ENCODE measurements at places on chromosomes 1 and 21. TPM values are rescaled to one million over a fixed set of nuclear protein-coding genes. Genes with fewer than 3 reads are reported as not detected.

The SYDE2 gene
- total RNA-seq = 2.7 TPM

The MPZ gene
- 0.77 TPM for total RNA-seq

The ANXA9 gene
- 0.63 TPM for total RNA-seq

The ZNF683 gene
- total RNA-seq = not detected

The CYP4A11 gene
- total RNA-seq = not detected

The LEFTY2 gene
- total RNA-seq = not detected

The SPATA46 gene
- total RNA-seq = not detected

The S1PR1 gene
- 3.3 TPM for total RNA-seq

The LCE2C gene
- not detected for total RNA-seq

The PALMD gene
- 0.60 TPM for total RNA-seq

The INSRR gene
- total RNA-seq = not detected

The LCE1A gene
- not detected for total RNA-seq

The GPR3 gene
- 0.09 TPM for total RNA-seq

The CDA gene
- not detected for total RNA-seq

The FMO4 gene
- 1.4 TPM for total RNA-seq

The NMNAT2 gene
- total RNA-seq = under 0.01 TPM

The BRINP2 gene
- total RNA-seq = under 0.01 TPM

The LINGO4 gene
- not detected for total RNA-seq

The VHLL gene
- not detected for total RNA-seq

The ACTN2 gene
- not detected for total RNA-seq

The LAMC1 gene
- 655 TPM for total RNA-seq

The CELA3B gene
- total RNA-seq = not detected

The HAPLN2 gene
- 0.16 TPM for total RNA-seq

The UBE2U gene
- not detected for total RNA-seq

The SLC2A1 gene
- total RNA-seq = 19.9 TPM

All from bronchial smooth muscle cell (primary cell).